Suprapubic skin (tissue), 4 donors: ENCODE measurements at places on chromosomes 6 and 20.

- DNase-seq, result no peak
Observed at GRCh38 chr6:129707028-129707427, 2.9 kb downstream of the ARHGAP18 start.

DNA sequence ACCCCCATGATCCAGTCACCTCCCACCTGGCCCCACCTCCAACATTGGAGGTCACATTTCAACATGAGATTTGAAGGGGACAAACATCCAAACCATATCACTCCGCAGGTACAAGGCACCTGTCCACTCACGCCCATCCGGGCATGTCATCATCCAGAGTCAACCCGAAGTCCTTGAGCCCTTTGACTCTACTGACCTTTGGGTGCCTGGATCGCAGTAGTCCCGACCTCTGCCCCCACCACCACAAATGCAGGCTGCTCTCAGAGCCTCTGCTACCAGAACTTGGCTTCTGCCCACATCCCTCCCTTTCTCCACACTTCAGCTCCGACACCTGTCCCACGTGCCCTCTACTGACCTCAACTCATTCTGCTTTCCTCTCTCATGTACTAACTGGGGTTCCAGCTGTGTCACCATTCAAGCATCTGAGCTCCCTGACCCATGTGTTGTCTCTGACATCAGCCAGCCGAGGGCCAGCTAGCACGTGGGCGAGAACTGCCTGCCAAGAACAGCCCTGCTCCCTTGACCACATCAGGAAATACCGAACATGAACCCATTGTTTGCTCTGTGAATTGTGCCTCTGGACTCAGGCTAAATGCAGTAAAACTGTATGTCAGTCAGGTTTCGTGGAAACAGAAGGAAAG is 498.3 kb upstream of the SULF2 start:
- DNase-seq, result no peak

DNA sequence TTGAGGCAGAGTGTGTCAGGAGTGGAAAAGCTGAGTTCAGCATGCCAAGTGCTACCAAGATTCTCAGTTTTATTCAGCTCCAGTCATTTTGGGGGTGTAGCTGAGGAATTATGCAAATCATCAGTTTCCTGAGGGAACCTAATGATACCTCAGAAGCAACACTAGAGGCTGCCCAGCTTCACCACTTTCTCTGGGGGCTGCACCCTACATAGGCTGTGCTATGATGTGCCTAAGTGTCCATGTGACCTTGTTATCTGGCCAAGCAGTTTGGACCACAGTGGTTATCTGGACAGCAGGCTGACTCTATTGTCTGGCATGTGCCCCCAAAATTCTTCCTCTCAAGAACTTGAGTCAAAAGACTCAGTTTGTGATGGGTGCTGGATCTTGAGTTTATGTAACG is 374.6 kb upstream of the SYNCRIP start:
- no peak for DNase-seq

DNA sequence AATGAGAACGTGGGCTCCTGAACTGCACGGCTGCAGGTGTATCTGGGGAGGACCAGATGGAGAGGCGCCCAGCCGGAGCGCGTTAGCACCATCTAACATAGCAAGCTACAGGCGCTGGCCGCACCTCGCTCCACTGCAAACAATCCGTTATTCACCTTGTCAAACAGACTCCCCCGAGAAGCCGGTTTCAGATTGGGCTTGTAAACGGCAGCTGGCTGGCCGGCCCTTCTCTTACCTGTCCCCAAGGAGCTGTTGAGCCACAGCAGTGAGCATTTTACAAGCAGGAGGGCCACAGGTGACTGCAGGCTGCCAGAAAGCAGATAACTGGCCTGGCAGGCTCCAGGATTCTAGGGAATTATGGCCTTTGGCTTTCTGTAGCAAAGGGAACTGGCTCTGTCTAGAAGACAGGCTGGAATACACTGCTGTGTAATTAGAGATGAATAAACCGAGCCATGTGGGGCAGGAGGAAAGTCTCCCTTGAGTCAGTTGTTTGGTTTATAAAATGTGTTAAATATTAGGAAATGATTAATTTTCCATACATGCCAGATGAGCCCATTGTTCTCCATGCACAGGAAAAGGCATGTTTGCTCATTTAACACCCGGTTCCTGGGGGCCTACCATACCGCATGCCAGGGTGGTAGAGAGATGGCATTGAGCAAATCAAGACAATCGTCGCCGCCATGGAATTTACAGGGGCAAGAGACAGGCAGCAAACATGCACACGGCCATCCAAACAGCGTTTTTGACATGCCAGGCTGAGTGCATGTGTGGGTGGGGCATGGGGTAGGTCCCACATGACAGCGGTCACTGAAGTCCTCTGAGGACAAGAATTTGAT is 159.3 kb downstream of the NFATC2 start:
- no peak for DNase-seq

DNA sequence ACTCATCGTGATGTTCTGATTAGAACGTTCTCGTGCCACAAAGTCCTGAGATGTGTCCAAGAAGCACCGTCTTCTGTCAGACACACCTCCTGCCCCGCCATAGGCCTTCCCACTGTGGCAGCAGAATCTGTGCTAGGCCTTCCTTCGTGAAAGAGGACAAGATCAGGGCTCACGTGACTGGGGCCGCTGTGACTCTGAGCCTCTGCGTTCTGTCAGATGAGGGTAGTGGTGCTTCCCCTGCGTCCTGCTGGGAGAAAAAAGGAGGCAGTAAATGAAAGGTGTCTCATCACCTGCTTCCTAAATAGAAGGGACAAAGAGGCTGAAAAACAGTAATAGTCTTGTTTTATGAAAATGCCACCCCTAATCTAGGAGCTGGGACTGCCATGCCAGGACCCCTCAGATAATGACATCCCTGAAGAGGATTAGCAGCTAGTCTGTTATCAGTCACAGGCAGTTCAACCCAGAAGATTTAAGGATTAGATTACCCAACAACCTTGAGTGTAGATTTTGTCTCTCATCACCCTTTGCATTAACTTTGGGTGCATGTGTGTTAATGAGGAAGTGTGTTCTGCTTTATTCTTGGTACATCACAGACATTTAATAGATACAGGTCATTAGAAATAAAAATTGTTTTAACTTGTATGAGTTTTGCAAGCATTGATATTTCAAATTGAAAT is 4.1 kb downstream of the DNAJC5 start:
- DNase-seq, result no peak

GRCh38 chr6:90103056-90103800 is 193.4 kb downstream of the BACH2 start:
- DNase-seq, result no peak

- no peak for DNase-seq
Observed at GRCh38 chr6:155040901-155041650, 46.0 kb downstream of the TIAM2 start.

- DNase-seq, result no peak
Observed at GRCh38 chr20:45993197-45993951, 15.3 kb upstream of the MMP9 start.
